ENCODE measurements at places on chromosomes 3 and 15.

- no peak for DNase-seq
Measured at GRCh38 chr3:160232014-160232413, 6.8 kb downstream of the C3orf80 start.

DNA sequence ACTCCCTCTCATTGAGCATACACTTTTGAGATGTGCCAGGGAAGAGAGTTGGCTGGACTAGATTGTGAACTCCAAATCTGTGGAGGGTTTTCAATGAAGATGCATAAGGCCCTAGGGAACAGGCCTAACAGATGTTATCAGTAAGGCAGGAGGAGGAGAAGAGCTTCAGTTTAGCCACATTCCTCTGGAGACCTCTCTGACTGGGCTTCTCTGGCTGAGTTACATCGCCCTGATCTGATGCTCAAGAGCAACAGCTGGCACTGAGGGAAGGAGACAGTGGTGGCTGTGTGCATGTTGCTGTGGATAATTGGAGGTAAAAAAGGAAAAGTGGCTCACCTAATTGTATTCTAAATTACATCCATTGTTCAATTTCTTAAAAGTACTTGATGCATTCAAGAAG is 206.4 kb upstream of the CFAP20DC start:
- no peak for DNase-seq

GRCh38 chr3:4351164-4351855 is 48.1 kb downstream of the SETMAR start:
- DNase-seq, result no peak

GRCh38 chr3:30625541-30626438 is 19.4 kb downstream of the TGFBR2 start:
- DNase-seq, result no peak

GRCh38 chr3:134656211-134656800 is 5.5 kb upstream of the KY start:
- DNase-seq, result no peak

DNA sequence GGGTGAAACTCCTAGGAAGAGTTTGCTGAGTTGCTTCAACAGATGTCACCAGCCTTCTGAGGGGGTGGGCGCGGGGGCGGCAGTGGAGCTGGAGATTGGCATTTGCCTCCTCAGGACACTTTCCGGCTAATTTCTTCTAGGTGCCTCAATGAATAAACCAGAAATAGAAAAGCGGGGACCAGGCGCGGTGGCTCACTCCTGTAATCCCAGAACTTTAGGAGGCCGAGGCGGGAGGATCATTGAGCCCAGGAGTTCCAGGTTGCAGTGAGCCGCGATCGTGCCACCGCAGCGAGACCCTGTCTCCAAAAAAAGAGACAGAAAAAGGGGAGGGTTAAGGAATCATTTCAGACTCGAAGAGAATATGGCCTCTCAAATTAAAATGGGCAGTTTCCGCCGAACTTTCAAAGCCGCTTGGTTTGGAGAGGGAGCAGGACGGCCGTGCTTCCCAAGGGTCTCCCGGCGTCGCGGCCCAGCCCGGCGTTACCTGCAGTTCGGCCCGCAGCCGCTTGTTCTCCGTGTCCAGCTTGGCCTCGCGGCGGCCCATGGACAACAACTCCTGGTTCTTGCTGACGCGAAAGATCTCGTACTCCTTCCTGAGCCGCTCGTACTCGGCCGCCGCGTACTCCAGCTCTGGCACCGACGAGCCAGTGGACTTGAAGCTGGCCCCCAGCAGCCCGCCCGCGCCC is 587 bp downstream of the NPHP3 start:
- DNase-seq, result no peak

DNA sequence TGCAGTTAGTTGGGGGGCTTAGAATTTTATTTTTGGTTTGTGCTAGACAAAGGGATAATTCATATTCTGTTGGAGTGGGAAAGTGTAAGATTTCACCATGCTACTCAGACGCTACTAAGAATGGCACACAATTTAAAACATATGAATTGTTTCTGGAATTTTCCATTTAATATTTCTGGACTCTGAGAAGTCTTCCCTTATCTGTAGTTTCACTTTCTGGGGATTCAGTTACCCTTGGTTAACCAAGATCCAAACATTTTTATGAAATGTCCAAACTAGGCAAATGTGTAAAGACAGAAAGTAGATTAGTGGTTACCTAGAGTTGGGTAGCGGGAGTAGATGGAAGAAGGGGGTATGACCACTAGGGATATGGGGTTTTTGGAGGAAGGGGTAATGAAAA is 53.1 kb downstream of the TCF12 start:
- DNase-seq, result no peak

DNA sequence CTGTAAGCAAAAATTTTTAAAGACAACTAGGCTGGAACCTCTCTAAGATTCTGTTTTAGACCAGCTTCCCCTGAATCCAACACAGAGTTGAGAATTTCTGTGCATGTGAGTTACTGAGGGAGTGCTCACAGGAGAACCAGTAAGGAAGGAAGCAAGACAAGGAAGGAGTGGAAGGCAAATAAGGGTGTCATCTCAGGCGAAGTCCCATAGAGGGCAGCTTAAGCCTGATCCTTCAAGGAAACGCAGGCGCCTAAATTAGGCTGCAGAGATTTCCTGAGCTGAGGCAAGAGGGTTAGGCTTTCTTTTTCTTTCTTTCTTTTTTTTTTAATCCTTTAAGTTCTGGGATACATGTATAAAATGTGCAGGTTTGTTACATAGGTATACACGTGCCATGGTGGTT is 36.2 kb upstream of the COL6A6 start:
- peak; percentile 43 for DNase-seq

DNA sequence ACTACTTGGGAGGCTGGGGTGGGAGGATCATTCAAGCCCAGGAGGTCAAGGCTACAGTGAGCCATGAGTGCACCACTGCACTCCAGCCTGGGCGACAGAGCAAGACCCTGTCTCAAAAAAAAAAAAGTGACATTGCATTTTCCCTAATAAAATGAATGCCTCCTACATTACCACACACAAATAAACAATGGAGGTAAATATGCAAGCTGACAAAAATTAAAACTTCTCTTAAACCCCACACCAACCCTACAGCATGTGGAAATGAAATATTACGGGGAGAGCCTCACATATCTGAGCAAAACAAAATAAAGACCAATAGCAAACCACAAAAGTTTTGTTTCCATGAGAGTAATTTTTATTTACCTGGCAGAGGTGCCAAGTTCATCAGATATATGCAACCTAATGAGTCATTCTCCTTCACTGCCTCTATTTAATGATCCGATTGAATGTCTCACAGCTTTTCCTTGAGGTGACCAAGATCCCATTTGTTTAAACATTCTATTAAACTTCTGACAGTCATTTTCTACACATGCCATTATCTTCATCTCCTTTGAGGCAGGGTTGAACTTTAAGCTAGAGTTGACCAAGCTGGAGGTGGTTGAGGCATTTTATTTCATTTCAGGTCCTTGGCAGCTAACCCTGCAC is 9.4 kb upstream of the CAV3 start:
- no peak for DNase-seq

GRCh38 chr15:63080634-63081250 is 38.2 kb downstream of the TPM1 start:
- DNase-seq, result no peak

- DNase-seq, result no peak
Measured at GRCh38 chr15:61393949-61394348, 164.8 kb upstream of the RORA start.

DNA sequence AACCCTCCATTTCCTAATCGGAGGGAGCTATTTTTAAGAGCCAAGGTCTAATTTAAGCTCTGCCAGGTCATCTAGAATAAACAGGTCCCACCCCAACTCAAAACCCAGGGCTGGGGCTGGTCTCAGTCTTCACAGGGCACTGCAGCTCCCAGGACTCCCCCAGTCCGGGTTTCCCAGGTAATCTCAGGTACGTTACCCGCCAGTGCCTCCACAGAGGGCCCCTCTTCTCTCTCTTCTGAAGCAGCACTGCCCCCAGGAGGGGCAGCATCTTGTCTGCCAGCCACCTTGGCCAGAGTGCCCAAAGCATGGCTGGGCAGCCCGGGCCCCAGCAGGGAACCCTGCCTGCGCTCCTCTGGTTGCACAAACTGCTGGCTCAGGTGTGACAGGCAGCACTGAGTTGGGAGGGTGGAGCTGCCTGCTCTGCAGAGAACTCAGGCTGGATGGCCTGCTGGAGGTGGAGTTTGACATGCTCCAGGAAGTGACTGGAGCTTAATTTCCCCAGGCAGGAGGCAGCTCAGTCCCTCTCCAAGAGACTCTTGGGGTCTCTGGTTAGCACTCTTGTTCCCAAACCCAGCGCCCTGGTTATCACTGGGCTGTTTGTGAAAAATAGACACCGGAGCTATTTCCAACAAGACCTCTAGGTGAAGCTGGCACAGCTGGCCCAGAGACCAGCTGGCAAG is at the start of gene PLA2G4F:
Gene PLA2G4F, minus strand, starts transcription at position 394 of the 680 bp plus-strand sequence. Its CDS starts 87 bp downstream, at position 307.
- no peak for DNase-seq

- DNase-seq, result no peak
Measured at GRCh38 chr3:30286007-30286669, 320.3 kb upstream of the TGFBR2 start.

GRCh38 chr15:35260941-35261340 is 175.8 kb upstream of the NANOGP8 start:
- no peak for DNase-seq

- no peak for DNase-seq
Measured at GRCh38 chr15:59994888-59995557, 9.1 kb upstream of the FOXB1 start.

DNA sequence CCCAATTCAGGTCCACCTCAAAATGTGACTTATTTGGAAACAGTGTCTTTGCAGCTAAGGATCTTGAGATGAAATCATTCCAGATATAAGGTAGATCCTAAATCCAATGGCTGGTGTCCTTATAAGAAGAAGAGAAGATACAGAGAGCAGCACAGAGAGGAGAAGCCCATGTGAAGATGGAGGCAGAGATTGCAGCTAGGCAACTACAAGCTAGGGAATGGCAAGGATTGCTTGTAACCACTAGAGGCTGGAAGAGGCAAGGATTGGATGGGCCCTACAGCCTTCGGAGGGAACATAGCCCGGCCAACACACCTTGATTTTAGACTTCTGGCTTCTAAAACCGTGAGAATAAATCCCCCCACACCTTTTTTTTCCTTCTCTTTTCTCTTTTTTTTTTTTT is 38.5 kb downstream of the SYN2 start:
- no peak for DNase-seq

GRCh38 chr3:89494734-89495133 is 387.3 kb downstream of the EPHA3 start:
- DNase-seq, result no peak

DNA sequence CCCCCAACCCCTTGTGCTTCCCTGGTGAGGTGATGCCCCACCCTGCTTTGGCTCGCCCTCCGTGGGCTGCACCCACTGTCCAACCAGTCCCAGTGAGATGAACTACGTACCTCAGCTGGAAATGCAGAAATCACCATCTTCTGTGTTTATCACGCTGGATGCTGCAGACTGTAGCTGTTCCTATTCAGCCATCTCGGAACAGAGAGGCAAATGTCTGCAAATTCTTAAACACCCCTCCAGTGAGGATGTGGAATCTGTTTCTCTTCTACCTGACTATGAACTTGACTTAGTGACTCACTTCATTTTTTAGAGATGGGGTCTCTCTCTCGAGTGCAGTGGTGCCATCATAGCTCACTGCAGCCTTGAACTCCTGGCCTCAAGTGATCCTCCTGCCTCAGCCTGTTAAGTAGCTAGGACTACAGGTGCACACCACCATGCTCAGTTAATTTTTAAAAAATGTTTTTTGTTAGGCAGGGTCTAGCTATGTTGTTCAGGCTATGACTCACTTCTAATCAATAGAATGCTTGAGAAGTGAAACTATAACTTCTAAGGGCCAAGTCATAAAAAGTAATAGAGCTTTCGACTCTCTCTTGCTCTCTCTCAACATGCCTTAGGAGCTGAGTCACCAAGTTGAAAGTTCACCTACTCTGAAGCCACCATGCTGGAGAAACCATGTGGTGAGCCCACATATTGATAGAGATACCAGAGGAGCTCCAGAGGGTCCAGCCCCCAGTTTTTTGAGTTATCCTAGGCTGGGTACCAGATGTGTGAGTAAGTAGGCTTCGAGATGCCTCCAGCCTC is 11.5 kb upstream of the PARP14 start:
- no peak for DNase-seq

DNA sequence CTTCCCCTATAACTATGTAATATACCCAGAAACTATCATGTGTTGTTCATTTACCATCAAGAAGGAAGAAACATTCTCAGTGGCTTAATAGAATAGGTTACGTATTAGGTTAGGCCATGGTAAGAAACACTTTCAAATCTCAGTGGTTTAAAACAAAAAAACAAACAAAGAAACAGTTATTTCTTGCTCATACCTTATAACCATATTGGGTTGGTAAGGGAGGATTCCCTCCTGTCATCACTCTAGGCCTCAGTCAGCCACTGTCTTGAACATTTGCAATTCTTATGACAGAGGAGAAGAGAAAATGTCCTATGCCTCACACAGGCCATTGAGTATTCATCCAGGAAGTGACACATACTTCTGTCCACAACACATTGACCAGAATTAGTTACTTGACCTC is 727.7 kb upstream of the NECTIN3 start:
- no peak for DNase-seq

DNA sequence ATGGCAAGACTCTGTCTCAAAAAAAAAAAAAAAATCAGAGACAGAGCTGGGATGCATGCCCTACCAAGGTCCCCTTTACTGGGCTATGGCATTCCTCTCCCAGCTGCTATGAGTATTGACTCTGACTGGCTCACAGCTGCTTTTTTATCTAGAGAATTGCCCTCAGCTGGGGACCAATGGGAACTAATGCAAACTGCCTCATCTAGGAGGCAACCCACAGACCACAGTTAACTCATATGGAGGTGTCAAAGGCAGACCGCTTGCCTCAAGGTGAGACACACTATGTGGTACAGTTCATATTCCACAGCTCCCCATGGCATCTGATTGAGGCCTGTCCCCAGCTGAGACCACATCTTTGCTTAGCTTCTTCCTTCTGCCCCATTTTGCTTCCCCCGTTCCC is 183.5 kb upstream of the EOMES start:
- no peak for DNase-seq

DNA sequence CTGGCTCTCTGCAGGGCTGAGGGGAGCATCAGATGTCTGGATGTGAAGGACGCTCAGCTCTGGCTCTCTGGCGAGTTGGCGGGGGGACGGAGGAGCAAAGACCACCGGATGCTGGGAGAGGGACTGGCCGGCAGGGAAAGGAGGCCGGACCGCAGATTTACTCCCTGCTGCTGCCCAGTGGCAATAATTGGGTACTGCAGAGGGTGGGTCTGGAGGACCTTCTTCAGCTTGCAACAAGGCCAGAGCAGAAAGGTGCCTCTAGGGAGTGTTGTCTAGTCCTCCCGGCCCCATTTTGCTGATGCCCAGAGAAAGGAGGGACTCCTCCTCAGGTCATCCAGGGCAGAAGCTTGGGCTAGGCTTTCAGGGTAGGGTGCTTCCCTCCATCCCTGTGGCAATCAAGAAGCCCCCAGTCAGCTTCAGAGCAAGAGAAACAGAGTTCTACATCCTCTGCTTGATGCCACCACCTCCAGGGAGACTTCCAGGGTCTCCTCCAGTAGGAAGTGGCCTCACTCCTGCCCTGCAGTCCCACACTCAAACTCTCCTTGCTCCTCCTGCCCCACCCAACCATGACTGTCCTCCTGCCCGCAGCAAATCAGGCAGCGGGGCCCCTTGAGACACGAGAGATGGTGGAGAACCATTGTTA is 20.3 kb upstream of the CSPG4 start:
- peak; percentile 67 for DNase-seq
